A549 treated with Hydrocortisone at 1 μM for 4 hours (cell line): ENCODE measurements at places on chromosomes 1 and 21. TPM values are rescaled to one million over a fixed set of nuclear protein-coding genes. Genes with fewer than 3 reads are reported as not detected.

Gene SH3BGR
- total RNA-seq, result 0.27 to 2.3 TPM (median 0.79 TPM) in 5 replicates

Gene ADAR
- 66.9 to 92.9 TPM (median 73.2 TPM) in 5 replicates for total RNA-seq

Gene BTBD8
- 0.46 to 0.84 TPM (median 0.70 TPM) in 5 replicates for total RNA-seq

Gene HTR6
- 0.10 to 0.18 TPM (median 0.12 TPM) in 5 replicates for total RNA-seq

Gene TTC22
- total RNA-seq, result not detected in 5 replicates
